Stimulated activated CD4-positive, alpha-beta T cell treated with anti-CD3 and anti-CD28 coated beads, Interleukin-4, amount 100 ng/mL, for 4 hours (primary cell): ENCODE measurements at places on chromosomes 4 and X.

- DNase-seq, result no peak
These were observed 5.0 kb downstream of the LNX1 start for GRCh38 chr4:53586121-53586816.

DNA sequence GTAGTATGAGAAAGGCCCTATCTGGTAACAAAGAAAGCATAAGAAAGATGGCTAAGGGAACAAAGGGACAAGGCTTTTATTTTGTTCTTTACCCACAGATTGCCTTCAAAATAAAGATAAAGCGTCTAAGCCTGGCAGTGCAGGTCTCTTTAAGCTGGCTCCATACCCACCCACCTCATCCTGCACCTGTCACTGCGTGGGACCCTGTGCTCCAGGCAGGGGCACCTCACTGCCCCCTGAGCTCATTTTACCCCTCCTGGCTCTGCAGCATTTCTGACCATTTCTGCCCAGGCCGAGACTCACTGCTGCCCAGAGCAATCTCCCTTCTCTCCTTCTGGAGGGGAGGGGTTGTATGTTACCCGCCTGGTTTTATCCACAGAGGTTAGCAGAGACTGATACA, 1.7 kb upstream of the CYP4V2 start:
- DNase-seq, result no peak

DNA sequence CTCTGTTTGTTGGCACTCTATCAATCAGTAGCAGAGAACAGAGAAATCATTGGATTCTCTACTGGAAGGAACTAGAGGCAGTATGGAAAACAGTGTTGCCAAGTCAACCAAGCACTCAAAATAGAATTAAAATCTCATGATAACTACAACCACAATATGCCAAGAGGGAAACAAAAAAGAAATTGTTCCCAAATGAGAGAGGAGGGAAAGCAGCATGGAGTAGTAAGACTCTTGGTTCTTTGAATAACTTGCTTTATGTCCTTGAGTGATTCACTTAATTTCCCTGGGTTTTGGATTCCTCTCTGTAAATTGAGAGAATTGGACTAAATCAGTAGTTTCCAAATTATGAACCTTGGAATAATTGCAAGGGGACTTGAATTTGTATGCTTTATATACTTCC, 285.5 kb upstream of the ANKRD50 start:
- DNase-seq, result no peak

GRCh38 chr4:175806727-175807126, 5.3 kb downstream of the GPM6A start:
- DNase-seq, result no peak

- no peak for DNase-seq
These were observed 512.8 kb downstream of the ANKRD50 start for GRCh38 chr4:124199755-124200154.
